ENCODE measurements at places on chromosomes 12 and 14. TPM values are rescaled to one million over a fixed set of nuclear protein-coding genes. Genes with fewer than 3 reads are reported as not detected.

CMA1 gene
- not detected for polyA plus RNA-seq

DNA sequence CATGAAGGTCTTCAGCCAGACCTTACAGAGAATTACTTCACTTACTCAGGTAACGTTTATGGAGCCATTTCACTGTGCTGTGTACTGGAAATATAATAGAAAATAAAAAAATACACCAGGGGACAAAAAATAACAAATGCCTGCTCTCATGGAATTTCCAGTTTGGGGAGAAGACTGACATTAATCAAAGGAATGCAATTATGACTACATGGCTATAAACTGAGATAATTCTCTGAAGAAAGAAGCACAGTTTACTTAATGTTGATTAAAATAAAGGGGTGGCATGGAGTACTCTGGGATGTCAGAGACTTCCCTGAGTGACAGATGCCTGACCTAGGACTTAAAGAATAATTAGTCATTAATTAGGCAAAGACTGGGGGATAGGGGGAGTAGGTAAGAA lies 59.0 kb downstream of the DENND5B start:
- no peak overlapping the region for H3K27ac ChIP-seq
- peaks cover 9% of the 10 kb centered on the region for H3K4me1 ChIP-seq
- H3K36me3 ChIP-seq = no peaks in the 10 kb centered on the region
- no peak overlapping the region for H3K4me3 ChIP-seq
- no peaks in the 10 kb centered on the region for H3K27me3 ChIP-seq

DNA sequence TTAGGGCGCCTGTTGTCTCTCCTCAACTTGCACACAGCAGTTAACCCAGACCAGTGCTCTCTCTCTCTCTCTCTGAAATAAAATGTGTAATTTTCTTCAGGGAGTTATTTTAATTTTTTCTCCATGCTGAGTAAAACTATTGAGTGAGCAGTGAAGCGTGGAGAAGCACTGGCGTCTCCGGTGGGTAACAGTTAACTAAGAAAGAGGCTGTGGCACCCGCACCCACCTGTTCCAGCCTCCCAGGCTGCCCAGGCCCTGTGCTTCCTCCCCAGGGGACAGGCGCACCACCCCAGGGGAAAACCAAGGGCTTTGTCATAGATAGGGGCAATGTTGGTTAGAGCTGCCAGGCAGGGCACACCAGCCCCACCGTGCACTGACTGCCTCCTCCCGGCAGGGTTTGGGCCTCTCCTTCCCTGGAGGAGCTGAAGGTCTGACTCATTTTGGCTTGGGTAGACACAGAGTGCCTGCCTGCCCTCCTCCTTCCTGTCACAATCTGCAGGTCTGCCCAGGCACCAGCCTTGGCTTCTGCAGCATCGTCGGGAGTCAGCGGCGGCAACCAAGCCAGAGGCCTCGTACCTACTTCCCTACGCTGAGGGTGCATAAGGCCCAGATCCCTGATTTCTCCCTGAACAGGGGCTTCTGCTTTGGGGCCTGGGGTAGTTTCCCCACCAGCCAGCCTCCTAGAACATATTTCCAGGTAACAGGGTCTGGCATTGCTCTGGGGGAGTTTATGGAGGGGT lies 3.9 kb downstream of the HOXC5 start:
- H3K4me1 ChIP-seq = peaks cover 20% of the 10 kb centered on the region
- no peaks in the 10 kb centered on the region for H3K27me3 ChIP-seq
- peak; percentile 89 for DNase-seq
- H3K4me3 ChIP-seq = no peak overlapping the region

DNA sequence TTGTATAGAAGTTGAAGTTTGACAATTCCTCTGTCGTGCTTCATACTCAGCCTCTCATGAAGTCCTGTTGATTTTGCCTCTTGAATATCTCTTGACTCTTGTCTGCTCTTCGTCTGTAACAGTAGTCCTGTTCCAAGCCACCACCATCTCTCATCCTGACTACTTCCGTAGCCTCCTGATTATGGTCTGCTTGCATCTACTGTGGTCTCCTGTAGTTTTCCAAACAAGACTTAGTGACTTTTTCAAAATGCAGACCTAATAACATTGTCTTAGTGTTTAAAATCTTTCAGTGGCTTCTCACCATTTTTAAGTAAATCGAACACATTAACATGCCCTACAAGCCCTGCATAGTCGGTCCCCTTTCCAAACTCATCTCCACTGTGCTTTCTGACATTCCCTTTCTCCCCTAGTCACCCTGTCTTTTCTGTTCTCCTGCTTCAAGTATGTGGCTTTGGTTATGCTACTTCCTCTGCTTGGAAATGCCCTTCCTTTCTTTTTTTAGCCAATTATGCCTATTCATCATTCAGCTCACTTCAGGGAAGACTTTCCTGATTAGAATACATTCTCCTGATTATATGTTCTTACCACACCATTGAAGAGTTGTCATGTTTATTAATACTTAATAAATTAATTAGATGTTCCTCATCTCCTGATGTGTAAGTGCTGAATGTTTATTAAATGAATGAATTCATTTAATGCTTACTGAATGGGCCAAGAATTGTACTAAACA lies 2.0 kb downstream of the SCYL2 start:
- no peaks in the 10 kb centered on the region for H3K36me3 ChIP-seq
- peak; percentile 32 for DNase-seq
- H3K4me3 ChIP-seq = peak overlapping the region; percentile 93

DNA sequence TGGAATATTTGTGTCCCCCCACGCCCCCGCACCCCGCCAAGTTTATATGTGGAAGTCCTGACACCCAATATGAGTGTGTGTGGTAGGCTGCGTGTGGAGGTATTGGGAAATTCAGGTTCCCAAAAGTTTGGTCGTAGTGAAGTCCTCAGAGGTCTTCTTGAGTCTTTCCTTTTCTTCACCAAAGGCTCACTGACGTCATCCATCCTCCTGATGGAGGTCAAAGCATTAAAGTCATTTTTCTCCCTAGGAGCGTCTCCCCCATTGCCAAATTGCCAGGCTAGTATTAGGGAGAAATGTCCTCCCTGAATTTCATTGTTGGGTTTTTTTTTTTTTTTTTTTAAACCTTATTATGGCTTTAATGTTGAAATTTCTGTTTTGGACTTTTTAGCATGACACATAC lies 113.7 kb downstream of the RGS6 start:
- H3K4me1 ChIP-seq = no peaks in the 10 kb centered on the region
- no peak overlapping the region for H3K27ac ChIP-seq
- H3K36me3 ChIP-seq = no peaks in the 10 kb centered on the region
- H3K27me3 ChIP-seq = no peaks in the 10 kb centered on the region
- no peak for DNase-seq

ZCRB1 gene
- 134 TPM for polyA plus RNA-seq

DNA sequence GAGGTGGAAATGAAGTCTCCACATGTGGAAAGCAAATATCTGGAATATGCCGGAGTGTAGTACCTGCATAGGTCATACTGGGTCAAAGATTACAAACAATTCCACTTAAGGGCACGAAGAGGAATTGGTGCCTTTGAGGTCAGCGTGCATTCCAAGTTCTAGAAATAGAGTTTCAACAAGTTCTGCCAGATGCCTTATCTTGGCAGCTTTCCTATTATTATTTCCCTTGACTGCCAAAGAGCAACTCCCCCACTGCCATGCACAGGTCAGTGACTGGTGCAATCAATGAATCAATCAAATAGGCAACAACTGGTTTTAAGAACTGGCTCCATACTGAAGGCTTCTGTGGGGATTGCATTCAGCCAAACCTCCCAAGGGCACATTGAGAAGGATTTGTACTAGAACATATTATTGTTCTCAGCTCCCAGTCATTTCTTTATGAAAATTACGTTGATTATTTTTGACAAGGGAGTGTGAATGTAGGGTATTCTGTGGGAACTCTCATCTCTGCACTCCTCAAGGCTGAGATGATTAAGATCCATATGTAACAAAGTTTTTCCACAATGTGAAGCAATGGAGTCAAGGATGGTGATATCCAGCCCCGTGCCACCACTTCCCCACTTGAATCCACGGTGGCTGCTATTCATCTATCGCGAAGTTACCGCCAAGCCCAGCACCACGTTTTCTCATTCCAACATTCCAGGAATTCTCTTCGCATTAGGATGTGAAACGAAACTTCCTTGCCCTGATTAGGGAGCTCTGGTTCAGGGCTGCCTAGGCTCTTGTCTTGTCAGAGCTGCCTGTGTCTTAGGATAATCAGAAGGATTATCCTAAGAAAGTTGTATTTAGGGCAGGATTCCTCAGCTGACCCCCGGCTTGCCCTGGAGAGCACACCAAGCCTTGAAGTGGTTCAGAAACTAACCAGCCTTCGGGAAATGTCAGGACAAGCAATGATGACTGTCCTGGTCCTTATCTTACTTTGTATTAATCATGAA lies 115.1 kb upstream of the PCED1B start:
- peak overlapping the region; percentile 46 for H3K4me3 ChIP-seq
- no peaks in the 10 kb centered on the region for H3K27me3 ChIP-seq
- no peaks in the 10 kb centered on the region for H3K36me3 ChIP-seq
- peak; percentile 69 for DNase-seq
- H3K4me1 ChIP-seq = peaks cover 31% of the 10 kb centered on the region

KLHL33 gene
- polyA plus RNA-seq = 0.05 TPM

CCDC38 gene
- not detected for polyA plus RNA-seq

DNA sequence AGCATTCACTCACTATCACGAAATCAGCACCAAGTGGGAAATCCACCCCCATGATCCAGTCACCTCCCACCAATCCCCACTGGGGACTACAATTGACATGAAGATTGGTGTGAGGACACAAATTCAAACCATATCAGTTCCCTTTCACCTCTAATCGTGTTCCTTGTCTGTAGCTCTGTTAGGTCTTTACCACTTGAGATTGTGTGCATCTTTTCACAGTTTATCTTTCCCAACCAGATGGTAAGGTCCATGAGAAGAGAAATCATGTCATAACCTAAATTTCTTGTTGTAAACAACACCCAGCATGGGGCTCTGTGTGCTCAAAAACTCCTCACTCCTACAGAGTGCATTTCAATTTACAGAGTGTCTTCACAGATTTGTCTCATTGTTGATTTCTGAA lies 27.1 kb upstream of the PCED1B start:
- H3K36me3 ChIP-seq = no peaks in the 10 kb centered on the region
- H3K27me3 ChIP-seq = peaks cover 11% of the 10 kb centered on the region
- H3K4me3 ChIP-seq = no peak overlapping the region
- no peak for DNase-seq
- no peaks in the 10 kb centered on the region for H3K4me1 ChIP-seq

GRCh38 chr12:111111681-111112080 lies 191.3 kb upstream of the MYL2 start:
- no peak overlapping the region for H3K27ac ChIP-seq
- no peaks in the 10 kb centered on the region for H3K4me1 ChIP-seq
- peaks cover 19% of the 10 kb centered on the region for H3K27me3 ChIP-seq
- no peak for DNase-seq
- H3K36me3 ChIP-seq = no peaks in the 10 kb centered on the region
- no peak overlapping the region for H3K4me3 ChIP-seq

Data from GM23248 (cell line).